Stimulated activated CD4-positive, alpha-beta T cell treated with anti-CD3 and anti-CD28 coated beads, Interleukin-12 subunit alpha, Interleukin-12 subunit beta, amount 100 ng/mL, for 4 hours (primary cell): ENCODE measurements at places on chromosomes 11 and 22.

DNA sequence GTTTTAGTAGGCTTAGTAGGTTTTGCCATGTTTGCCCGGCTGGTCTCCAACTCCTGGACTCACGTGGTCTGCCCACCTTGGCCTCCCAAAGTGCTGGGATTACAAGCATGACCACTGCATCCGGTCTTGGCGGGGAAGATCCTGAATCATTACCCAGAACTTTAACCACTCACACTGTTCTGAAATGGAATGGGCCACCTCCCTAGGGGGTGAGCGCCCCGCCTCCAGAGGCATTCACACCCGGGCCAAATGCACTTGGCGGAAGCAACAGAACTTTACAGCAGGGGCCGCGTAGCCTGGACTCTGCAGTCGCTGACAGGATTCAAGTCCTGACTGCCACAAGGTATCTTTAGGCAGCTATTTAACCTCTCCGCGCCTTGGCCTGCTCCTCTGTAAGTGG, 5.4 kb downstream of the CCDC86 start:
- no peak for DNase-seq

DNA sequence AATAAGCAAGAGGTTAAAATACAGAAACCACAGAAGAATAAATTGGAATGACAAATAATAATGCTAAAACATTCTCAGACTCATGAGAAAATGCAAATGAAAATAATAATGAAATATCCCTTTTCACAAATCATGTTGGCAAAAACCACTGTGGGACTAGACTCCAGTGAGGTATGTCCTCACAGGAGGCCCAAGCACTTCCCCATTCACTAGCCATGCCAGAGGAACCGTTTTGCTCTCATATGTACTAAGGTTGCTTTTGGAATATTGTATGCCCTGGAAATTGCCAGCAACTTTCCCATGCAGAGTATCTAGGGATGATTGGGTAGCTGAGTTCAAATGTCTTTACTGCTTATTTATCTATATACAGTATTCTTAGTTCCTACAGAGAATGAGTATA, 106.2 kb upstream of the CHORDC1 start:
- no peak for DNase-seq

- DNase-seq = no peak
These were observed 79.7 kb upstream of the WNT7B start for GRCh38 chr22:46056546-46057245.

DNA sequence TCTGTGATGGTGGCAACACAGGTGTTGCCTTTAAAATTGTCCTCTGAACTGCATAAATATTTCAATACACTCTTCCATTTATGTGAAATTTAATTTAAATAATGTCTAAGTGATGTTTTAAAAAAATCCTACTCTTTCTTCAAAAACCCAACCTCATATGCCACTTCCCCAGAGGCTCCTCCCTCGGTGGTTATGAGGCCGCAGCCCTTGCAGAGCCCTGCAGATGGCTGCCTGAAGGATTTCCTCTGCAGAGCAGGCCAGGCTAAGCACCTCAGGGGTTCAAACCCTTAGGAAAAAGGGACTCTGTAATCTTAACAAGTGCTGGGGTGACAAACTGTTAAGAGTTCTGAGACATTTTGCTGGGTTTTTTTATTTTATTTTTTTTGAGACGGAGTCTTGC, 25.2 kb downstream of the MORC2 start:
- peak; percentile 19 for DNase-seq

DNA sequence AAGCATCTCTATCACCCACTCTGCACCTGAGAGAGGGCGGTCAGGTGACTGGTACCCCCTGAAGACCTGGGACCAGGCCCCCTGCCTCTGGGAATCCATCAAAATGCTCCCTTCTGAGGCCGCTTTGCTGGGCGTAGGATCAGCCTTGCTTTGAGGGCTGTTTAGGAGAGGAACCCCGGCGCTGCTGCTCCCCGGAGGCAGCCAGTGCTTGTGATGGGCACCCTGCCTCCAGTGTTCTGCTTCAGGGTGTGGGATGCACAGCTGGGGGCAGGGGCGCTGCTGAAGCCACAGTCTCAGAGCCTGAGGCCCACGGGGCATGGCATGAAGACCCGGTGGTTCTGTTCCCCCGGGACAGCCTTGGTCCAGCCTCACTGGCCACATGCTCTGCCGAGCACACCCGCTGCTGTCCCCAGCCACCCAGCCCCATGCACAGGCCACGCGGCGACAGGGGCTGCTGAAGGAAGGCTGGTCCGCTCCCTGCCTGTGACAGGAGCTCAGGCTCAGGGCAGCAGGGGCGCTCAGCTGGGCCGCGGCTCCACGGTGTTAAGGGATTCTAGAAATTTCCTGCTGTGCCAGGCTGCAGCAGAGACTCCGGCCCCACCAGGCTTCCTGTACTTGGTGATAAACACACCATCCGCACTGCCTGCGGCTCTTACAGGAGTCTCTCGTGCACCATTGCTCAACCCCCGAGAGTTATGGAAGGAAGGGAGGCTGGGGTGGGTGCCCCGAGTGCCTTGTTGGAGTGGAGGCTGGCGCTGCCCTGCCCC, 91.0 kb downstream of the KCNQ1 start:
- DNase-seq = no peak

GRCh38 chr11:10483584-10483983, 28.5 kb downstream of the AMPD3 start:
- DNase-seq = no peak

DNA sequence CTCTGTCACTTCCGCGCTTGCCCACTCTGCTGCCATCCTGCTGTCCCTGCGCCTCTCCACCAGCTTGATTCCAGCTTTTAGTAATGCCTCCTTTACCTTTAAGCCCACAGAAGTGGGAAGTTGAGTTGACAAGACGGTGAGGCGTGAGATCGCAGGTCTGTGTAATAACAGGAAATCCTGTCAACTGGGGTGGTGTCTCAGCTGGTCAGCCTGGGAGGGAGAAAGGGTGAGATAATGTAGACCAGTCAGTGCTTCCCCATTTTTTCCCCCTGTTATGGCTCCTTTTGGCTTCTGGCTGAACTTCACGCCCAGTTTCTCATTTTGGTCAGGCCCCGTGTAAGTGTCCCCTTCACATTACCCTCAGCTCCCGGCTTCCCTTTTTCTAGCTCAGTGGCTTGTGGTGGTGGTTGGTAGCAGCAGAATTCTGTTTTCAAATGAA, 98.9 kb downstream of the TRAF6 start:
- DNase-seq = no peak

DNA sequence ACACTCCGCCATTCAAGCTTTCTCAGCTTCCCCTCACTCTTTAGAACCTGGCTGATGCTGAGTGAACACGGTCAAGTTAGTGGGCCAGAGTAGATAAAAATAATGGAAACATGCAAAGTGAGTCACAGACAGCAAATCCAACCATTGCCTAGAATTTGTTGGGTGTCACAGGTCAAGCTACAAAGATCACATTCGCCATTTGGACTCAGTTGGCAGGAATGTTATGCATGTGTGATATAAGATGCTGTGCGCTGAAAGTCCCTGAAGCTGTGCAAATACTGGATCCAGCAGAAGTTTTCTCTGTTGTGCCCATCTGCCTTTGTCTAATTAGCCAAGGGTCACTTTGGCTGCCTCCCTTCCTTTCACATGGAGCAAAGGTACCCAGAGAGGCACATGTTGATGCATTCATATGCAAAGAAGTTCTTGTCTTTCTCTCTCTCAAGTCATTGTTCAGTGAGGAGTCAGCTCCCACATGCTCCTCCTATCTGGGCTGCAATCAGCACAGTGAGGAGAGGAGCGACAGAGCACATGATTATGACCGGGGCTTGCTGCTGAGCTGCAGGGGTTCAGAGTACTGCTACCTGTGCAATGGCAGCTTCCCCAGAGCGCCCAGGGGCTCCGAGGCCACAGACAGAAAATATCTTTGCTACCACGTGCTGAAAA, 39.7 kb downstream of the FLI1 start:
- DNase-seq = no peak

GRCh38 chr11:36270701-36271100, 18.5 kb downstream of the COMMD9 start:
- no peak for DNase-seq

GRCh38 chr22:39567135-39567946, 3.2 kb upstream of the CACNA1I start:
- peak; percentile 28 for DNase-seq

DNA sequence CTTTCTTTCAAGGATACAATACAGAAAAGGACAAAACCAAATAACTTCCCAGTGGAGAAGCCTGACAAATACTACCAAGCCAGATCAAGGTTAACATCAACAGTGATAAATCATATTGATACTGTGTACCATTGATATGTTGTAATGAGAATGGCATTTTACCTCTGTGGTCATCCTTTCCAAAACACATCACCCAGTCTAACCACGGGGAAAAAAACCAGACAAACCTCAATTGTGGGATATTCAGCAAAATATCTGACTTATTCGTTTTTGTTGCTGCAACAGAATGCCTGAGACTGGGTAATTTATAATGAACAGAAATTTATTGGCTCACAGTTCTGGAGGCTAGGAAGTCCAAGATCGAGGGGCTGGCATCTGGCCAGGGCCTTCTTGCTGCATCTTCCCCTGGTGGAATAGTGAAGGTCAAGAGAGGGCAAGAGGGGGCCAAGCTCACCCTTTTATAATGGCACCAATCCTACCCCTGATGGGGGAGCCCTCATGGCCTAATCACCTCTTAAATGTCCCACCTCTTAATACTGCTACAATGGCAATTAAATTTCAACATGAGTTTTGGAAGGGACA, 66.1 kb downstream of the FAM76B start:
- no peak for DNase-seq

- DNase-seq = no peak
These were observed 36.1 kb downstream of the NEU3 start for GRCh38 chr11:75024764-75025211.

GRCh38 chr11:42170601-42171000, 711.1 kb upstream of the LRRC4C start:
- DNase-seq = no peak

- no peak for DNase-seq
These were observed 160.2 kb downstream of the KIRREL3 start for GRCh38 chr11:126840201-126840886.

- DNase-seq = no peak
These were observed 263.5 kb upstream of the CCDC179 start for GRCh38 chr11:23123753-23124152.

DNA sequence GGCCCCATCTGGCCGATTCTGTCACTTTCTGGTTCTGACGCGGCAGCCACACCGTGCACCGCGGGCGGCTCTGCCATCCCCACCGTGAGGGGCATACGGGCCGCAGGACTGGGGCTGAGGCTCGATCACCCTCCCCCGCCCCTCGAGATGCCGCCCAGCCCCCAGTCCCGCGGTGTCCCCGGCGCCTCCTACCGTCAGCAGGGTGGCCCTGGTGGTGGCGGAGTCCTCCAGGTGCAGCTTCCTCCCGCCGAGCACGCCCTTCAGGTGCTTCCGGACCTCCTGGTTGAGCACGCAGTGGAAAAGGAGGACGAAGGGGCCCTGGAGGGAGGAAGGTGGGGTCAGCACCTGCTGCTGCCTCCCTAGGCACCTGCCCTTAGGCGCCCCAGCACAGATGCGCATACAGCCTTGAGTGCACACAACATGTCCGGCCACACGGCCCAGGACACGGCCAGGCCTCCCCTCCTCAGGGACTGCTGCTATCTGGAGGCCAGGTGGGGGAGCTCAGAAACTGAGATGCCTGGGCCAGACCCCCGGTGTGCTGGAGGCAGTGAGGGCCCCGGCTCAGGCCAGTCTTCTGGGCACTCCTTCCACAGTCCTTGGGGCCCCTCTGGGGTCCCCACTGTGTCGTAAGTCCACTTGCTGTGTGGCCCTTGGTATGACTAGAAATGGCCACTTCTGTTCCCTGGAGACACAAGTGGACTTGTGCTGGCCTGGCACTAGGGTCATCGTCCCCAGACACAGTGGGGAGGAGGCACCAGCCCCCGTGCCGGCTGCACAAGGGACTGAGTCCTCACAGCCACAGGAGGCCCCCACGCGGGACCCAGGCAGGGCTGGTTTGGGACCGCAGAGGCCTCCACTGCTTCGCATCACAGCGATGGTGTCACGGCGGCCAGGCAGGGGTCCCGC, 31.5 kb downstream of the TRMU start:
- no peak for DNase-seq

- DNase-seq = no peak
These were observed 1296.3 kb downstream of the LRRC4C start for GRCh38 chr11:40162901-40163883.

DNA sequence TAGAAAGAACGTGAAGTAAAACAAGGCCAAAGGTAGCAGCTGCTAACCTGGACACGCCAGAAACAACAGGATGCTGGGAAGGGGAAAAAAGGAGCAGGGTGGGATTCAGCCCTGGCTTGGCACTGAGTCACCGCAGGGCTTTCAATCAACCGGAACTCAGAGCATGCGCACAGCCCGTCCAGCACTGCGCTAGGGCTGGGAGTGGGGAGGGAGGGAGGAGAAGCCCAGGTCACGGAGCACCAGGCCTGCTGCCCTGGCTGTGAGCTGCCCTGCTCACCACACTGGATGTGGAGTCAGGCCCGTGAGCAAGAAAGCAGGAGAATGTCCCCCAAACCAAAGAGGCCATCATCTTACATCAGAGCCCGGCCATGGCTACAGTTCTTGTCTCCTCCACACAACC, 51.5 kb downstream of the APOL1 start:
- DNase-seq = no peak

DNA sequence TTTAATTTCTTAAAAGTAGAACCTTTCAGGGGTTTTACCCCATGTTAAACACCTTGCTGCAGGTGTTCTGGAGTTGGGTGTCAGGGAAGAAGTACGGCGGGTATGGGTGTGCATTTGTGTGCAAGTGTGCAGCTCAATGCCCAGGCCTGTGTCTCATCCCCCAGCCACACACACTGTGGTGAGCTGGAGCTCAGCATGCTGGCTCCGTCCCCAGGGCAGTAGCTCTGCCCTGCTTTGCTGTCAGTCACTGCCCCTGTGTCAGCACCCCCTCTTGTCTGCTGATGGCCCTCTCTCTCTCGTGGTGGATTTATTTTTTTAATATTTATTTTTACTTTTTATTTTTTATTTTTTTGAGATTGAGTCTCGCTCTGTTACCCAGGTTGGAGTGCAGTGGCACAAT, 35.8 kb upstream of the MYO18B start:
- no peak for DNase-seq

DNA sequence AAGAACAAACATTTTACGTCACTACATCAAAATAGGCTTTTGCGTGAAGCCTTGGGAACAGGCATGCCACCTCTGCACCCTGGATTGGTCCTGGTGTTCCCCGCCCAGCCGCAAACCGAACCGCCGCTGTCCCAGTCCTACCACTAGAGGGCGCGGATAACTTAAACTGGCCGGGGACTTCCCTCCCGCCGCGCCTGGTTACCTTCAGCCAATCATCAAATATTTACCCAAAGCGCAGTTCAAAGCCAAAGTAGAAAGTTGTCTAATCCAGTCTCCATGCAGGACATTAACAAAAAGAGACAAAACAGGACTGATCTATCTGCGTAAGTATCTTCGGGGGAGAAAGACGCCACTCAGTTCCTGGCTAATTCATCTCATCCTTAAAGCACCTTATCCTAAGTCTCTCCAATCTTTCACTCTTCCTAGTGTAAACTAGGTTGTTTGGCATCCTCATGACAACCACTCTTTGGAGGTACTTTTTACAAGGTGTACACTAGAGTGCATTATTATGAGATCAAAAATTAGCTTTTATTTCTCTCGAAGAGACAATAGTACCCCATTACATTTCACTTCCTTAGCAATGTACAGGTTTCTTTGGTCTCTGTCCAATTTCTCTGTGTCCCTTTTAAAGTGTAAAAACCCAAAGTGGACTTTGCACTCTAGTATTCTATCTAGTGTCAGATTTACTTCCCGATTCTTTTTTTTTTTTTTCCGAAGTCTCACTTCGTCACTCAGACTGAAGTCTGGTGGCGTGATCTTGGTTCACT, 3.9 kb upstream of the CRY2 start:
- peak; percentile 80 for DNase-seq

GRCh38 chr11:86497836-86498235, 123.1 kb downstream of the CCDC81 start:
- DNase-seq = no peak

- no peak for DNase-seq
These were observed 42.4 kb upstream of the RASD2 start for GRCh38 chr22:35498026-35498800.
